ENCODE measurements at places on chromosomes 1 and 21.

DNA sequence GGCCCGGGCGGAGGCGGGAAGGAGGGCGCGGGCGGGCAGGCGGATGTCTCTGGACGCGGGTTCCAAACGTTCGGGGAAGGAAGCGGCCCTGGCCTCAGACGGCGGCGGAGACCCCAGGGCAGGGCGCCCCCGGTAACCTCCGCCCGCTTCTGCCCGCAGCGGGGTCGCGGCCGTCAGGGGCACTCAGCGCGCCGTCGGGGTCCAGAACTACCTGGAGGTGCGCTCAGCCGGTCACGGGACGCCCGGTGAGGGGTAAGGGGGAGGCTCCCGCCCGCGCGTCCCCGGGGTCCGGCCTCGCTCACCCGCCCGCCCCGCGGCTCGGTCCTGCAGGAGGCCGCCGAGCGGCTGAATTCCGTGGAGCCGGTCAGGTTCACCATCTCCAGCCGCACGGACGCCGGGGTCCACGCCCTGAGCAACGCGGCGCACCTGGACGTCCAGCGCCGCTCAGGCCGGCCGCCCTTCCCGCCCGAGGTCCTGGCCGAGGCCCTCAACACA lies 406 bp downstream of the PUSL1 start:
- peak; percentile 33 for DNase-seq

GRCh38 chr1:37845786-37846185 lies 13.6 kb downstream of the MTF1 start:
- DNase-seq: no peak

- DNase-seq: no peak
These were observed 21.5 kb downstream of the CDC73 start for GRCh38 chr1:193143285-193143684.

DNA sequence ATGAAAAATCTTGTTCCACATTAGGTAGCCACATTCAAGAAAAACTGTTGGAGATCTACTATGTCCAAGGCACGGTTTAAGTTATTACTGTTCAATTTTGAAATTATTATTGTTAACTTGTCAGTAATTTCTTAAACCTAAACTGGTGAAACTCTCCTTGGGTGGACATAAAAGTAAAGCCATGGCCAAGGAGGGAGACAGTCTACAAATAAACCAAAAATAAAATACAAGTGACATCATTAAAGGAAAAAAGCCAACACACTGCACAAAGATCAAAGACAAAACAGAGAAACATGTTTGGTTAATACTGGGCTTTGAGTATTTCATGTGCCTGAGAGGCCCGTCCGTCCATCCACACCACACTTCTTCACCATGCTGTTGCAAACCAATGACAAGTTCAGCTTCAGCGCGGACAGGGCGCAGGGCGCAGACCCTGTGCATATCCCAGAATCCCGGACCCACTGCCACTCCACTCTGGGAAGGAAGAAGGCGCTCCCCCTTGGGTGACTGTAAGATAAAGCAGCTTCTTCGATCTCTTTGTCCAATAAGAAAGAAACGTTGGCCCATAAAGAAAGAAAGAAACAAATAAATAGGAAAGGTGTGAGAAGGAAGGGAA lies 918 bp upstream of the RASAL2 start:
- no peak for DNase-seq

- DNase-seq: peak; percentile 62
These were observed 739 bp downstream of the SMG5 start for GRCh38 chr1:156281693-156282478.

- no peak for DNase-seq
These were observed 435.9 kb upstream of the PRMT6 start for GRCh38 chr1:106620521-106620954.

DNA sequence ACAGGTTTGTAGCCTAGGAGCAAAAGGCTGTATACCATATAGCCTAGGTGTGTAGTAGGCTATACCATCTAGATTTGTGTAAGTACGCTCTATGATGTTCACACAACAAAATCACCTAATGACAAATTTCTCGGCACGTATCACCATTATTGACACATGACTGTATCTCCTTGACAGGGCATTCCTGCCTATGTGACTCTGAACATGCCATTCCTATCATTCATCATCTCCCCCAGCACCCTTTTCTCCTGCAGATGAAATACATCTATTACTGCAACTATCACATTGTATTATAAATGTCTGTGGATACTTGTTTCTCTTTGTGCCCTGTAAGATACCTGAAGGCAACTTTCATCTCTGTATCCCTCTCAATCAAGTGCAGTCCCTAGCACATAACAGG lies 29.9 kb downstream of the TP53BP2 start:
- DNase-seq: no peak

GRCh38 chr1:7552402-7552801 lies 218.7 kb upstream of the VAMP3 start:
- no peak for DNase-seq
